Posterior cingulate gyrus (tissue), 11 donors: ENCODE measurements at places on chromosomes 4 and X.

- no peak for DNase-seq
These were observed 265.2 kb downstream of the CHIC1 start for GRCh38 chrX:73828080-73828720.

- no peak for DNase-seq
These were observed 52.0 kb upstream of the HS3ST1 start for GRCh38 chr4:11480683-11481082.

GRCh38 chr4:75514949-75515612, 808 bp downstream of the THAP6 start:
- no peak for DNase-seq

DNA sequence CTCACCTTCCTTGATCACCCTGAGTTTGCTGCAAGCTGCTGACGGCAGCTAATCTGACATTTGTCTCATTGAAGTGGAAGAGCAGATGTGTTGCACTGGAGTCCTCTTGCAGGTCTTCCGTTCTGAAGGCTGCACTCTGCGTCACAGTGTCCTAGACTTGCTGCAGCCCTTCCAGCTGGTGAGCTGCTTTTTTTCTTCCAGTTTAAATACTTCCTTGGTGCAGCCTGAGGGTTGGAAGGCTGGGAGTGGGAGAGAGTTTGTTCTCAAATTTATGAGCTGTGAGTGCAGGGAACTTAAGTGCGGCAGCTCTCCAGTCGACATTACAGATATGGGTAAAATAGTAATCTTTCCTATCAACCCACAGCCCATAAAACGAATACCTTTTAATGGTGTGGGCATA, 303.6 kb upstream of the FAT1 start:
- no peak for DNase-seq

DNA sequence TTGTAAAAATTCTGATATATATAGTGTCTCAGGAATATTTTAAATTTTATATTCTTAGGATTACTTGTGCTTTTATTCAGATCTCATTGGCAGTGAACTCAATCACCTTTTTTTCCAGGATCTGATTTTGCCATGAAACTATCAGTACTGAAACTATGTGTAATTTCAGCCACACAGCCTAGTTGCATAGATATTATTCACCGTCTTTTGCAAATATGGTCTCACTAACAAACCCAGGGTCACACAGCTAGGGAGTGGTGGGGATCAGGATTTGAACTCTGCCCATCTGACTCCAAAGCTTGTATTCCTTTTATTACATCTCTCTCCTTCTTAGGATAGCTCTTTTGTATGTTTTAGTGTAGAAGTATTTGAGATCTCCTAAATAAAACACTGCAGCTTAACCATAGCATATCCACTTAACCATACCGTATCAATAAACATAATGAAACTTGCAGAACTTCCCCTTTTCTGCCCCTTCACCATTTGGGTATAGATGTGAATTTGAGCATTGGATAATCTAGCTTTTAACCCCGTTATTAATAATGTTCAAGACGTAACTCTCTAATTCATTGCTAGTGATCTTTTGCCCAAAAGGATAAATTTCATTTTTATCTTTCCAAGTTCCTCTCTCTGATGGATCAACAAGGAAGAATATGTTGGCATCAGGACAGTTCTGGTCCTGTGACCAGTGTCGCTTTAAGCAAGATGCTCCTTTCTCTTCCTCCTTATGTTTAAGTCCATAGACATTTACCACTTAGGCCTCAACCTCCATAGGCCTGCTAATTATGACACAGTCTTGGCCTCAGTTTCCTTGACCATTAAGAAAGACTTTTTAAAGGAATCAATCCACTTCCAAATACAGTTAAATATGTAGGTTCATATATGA, 74.6 kb downstream of the RAPGEF2 start:
- DNase-seq: no peak

DNA sequence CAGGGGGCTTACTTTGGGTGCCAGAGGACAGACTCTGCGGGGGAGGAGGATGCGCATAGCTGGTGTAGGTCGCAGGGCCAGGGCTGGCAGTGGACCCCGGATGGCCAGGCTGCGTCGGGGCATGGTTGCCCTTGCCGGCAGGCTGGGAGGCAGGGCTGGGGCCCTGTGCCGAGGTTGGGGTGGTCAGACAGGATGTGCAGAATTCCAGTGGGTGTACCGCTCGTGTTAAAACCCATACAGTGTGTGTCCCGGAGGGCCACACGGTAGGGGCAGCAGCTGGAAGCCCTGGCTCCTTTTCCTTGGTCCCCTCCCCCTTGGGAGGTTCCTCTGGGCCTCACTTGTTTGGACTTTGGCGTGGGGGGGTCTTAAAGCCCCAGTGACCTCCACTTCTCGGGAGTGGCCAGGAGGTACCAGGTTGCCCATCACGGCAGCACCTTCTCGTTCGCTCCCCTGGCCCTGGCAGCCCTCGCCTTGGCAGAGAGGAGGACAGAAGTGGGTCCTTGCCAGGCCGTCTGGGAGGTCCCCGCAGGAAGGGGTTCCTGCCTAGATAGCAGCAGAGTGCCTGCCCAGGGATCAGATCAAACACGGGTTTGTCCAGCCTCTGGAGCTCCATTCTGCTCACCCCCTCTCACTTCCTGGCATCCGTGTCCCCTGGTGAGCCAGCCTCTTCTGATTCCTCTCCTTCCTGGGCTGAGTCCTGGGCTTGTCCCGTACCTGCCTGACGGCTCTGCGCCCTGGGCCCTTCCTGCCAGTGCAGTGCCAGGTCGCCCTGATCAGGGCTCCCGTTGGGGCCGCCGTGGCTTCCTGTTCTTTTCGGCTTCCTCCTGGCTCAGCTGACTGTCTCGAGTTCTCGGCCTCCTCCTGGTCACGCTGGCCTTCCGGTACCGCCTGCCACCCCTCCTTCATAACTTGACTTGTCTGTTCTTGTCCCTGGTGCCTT, 56.7 kb upstream of the HGFAC start:
- DNase-seq: no peak

DNA sequence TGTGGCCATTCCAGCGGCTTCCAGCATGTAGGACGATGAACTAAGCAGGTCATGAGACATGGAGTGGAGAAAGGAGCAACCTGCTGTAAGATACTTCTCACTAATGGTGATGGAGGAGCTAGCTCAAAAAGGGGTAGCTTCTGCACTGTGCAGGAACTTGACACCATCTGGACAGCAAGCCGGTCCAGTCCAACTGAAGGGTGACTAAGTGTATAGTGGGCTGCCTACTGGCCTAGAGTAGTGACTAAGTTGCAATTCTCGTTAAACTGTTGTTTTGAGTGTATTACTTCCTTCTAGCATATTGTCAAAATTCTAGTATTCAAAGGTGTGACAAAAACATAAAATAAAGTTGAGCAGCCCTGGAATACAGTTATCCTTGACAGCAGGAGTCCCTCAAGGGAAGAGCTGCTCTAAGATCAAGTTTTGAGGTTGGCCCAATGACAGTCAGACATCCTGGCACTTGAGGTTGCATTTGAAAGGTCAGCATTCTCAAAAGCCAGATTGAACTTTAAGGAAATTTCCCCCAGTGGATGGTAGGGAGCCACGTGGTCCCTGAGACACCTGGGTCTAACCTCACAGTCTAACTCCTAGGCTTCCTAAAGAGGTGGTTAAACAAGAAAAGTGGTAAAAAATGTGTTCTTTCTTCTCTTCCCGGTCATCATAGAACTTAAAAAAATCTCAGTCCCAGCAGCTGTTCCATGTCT, 8.0 kb downstream of the CETN2 start:
- DNase-seq: no peak

DNA sequence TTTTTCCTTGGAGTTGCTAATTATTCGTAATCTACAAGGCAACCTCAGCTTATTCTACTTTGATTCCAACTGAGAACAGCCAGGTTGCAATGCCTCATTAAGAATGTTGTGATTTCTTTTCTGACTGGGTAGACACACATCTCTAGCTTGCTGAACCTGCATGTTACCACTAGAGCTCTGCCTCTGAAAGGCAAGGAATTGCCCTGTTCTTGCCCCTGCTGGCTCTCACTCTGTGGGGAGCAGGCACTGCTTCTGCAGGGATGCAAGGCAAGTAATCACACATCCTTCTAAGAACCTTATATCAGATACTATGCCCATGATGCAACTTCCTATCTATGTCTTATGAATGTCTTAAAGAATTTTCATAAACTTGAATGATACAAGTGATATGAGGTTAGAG, 503.2 kb downstream of the PACRGL start:
- DNase-seq: no peak

DNA sequence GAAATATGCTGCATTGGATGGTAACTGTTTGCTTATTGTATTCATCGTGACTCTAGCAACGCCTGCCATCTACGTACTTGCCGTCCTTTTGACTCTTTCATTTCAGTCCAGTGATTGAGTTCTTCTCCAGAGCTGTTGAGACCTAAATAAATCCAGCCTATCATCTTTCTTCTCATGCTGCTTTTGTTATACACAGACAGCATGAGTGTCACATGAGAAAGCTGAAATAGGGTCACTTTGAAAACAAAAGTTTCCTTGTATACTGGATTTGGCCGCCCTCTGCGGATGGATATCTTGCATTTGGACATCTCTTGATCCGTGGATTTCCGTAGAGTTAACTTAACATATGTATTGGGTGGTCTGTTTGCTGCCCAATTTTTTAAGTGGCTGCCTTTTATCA, 67.2 kb downstream of the TMPRSS11F start:
- no peak for DNase-seq

- no peak for DNase-seq
These were observed 4.5 kb downstream of the RAB39B start for GRCh38 chrX:155259752-155260151.

DNA sequence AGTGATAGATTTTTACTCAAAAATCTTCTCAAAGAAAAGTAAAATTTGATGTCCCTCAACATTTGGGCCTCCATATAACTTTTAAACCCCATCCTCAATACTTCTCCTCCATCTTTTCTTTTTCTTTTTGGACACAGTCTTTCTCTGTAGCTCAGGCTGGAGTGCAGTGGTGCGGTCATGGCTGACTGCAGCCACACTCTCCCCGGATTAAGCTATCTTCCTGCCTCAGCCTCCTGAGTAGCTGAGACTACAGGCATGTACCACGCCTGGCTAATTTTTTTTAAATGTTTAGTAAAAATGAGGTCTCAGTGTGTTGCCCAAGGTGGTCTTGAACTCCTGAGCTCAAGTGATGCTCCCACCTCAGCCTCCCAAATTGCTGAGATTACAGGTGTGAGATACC, 33.1 kb downstream of the KDM6A start:
- no peak for DNase-seq

DNA sequence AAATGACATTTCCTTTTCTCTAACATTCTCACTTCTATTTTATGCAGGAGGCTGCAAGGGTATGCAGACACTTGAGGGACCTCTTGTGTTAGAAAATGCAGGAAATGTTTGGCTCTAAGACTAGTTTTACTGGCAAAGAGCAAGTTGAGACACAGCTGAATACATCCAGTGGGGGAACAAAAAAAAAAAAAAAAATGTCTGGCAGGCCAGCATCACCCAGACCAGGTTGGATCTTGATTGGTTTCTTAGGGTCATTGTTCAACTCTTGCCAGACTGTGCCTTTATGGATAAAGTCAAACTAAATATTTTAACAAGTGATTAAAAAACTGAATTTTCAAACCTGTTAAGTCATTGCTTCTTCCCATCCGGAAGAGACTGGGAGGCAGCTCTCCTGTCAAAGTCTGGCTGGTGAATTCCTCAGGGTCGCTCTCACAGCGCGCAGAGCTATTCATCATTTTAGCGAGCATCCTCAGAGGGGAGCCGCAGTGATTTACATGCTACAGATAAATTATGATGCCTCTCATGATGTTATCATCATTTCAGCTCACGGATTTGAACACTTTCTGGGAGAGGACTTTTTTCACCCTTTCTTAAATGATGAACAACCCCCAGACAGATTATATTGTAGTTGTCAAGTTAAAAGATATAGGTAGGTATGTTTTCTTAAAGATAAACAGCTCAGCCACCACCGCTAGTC, 23.6 kb upstream of the PACRGL start:
- DNase-seq: no peak

DNA sequence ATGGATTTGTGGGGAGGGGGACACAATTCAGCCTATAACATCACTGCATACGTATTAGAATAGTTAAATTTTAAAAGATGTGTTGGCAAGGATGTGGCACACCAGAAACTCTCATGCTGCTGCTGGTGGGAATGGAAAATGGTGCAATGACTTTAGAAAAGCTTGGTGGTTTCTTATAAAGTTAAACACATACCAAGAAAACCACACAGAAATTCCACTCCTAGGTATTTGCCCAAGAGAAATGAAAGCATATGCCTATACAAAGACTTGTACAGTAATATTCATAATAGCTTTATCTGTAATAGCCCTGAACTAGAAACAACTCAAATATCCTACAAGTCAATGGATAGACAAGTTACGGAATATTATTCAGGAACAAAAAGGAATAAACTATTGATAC, 71.3 kb upstream of the PDHA1 start:
- no peak for DNase-seq

GRCh38 chr4:142402156-142402555, 443.9 kb downstream of the INPP4B start:
- no peak for DNase-seq

- no peak for DNase-seq
These were observed 65.1 kb downstream of the PPP3CA start for GRCh38 chr4:101282076-101282844.

GRCh38 chrX:16867947-16868346, 2.2 kb downstream of the RBBP7 start:
- no peak for DNase-seq

DNA sequence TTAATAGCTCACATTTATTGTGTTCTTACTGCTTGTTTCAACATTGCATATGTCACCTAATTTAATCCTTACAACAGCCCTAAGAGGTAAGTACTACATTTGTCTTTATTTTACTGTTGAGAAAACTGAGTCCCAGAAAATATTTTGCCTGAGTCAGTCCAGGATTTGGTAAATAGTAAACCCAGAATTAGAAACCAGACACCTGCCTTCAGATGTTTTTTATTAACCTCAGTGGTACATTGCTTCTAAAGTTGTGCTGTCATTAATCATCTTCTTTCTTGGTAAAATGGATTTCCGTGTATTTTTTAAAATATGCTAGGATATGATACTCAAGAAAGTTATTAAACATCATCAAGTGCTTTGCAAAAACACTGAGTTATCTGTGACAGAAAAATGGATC, 31.4 kb downstream of the USP53 start:
- no peak for DNase-seq

GRCh38 chrX:130669233-130669632, 233.8 kb downstream of the ENOX2 start:
- DNase-seq: no peak

DNA sequence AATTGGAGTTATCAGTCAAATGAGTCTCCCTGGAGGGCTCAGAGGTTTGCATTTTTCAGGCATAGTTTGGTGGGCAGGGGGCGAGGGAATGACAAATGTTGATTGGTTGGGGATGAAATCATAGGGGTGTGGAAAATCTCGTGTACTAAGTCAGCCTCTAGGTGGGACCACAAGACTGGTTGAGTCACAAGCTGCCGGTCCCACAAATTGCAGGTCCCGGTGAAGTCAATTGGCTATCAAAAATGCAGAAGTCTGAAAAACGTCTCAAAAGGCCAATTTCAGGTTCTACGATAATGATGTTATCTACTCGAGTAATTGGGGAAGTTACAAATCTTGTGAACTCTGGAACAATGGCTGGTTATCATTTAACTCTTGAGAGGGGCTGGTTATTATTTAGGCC, 98.8 kb upstream of the DHX15 start:
- no peak for DNase-seq
